ENCODE measurements at places on chromosomes 6 and 20.

DNA sequence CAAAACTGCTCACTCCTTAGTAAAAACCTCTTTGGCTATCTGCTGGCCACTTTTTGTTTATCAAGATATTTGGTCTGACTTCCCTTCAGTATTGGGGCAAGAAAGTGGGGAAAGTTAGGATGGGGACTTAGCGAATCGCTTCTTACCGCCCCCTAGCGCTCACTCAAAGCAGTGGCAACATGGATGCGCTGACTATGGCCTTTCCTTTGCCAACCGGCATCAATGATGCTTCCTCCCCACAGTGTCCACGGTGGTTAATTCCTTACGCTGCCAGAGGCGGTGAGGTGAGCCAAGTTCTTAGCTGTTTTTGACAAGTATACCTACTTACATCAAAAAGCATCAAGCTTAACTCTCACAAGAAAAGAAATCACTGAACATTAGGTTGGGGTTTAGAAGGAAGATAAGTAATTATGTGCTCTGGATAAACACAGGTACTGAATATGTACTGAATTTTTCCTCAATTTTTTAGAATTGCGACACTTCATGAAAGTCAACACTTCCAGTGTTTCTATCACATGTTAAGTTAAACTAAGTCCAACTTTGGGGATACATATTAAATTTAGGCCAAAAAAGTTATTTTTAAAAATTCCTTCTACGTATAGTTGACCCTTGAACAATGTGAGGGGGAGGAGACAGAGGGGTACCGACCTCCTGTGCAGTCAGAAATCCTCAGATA is 86.7 kb downstream of the GMDS start:
- no peak for DNase-seq

- DNase-seq, result no peak
These were observed 61.9 kb downstream of the ECT2L start for GRCh38 chr6:138857775-138858174.

GRCh38 chr6:41625442-41625841 is 12.8 kb upstream of the MDFI start:
- no peak for DNase-seq

GRCh38 chr6:31750411-31751022 is 10.7 kb downstream of the MSH5 start:
- no peak for DNase-seq

- DNase-seq, result peak; percentile 44
These were observed at the start of gene TAB2 for GRCh38 chr6:149317644-149318571. TAB2 (plus strand) TSS chr6:149317712; CDS start chr6:149369998, 52,286 bp downstream.

GRCh38 chr20:44572551-44573500 is 9.6 kb upstream of the PKIG start:
- DNase-seq, result no peak

DNA sequence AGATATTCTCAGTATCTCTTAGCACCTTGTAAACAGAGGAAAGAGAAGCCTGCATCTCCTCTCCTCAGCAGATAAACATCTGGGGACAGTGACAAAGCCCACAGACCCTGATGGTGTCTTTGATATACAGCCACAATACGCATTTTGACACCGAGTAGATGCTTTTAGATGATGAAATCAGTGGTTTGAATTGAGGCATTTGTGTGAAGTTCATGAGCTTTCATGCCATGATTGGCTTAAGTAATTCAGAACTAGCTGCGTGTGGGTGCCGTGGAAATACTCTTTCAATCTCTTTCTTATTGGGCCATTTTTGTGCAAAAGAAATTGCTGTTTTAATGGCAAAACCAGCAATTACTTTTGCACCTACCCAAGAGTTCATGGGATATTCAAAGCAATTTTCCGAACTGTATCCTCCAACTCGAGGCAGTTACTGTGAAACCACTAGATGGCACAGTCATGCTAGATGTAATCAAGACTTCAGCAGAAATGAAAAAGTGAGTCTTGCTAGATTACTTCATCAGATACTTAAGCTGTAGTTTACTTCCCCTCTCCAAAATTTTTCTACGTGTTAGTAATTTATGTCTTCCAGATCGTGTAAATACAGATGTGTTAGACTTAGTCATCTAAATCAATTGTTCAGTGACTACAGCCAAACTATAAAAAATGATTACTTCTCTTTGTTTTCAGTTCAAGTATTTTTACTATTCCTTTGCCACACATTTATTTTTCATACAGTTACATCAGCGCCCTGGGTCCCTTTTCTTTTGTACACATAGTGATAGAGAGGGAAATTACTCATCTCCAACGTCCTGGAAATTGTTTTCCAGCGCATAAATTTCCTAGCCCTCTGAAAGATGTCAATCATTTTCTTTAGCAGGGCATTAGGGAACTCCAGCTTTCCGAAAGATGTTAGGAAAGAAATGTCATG is 49.4 kb downstream of the IYD start:
- DNase-seq, result no peak

- DNase-seq, result peak; percentile 21
These were observed 37.0 kb downstream of the SYTL3 start for GRCh38 chr6:158686791-158687381.

GRCh38 chr6:14593286-14593685 is 475.7 kb downstream of the CD83 start:
- no peak for DNase-seq

DNA sequence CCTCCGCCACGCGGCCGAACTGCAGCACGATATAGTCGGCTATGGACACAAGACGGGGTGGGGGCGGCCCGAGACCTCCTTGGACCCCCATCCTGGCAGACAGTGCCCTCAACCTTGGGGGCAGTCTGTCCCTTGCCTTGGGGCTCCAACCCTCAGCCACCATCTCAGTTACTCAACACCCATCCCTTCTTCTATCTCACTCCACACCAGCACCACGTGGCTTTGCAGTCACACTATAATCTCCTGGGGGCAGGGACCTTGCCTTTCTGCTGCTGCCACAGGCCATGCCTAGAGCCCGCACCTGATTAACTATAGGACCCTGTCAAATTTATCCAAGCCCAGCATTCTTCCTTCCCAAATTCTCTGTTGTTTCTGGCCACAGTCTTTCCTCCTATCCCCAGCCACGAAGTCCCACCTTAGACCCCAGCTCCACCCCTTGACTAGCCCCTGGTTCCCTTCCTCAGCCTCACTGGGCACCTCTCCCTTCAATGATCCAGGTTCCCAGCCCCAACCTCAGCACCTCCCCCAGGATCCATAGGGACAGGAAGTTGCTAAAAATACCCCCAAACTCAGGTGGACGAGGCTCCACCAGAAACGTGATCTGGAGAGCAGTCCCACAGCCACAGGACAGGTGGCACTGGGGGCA is 1.7 kb upstream of the TEAD3 start:
- DNase-seq, result no peak

DNA sequence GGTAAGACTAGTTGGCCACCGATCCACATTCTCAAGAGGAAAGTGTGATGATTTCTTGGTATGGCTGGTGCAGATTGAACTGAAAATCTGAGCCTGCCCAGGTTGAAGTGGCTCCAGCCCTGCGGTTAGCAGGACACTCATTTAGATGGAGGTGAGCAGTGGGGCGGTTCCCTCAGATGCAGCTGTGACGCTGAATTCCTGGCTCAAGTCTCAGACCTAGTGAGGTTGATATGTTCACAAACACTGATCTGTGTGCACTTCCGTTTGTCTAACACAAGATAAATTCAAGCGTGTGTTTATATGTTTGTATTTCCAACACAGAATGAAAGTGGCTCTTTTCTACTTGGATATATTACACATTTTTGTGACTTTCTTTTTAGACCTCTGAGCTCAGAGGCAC is 83.4 kb upstream of the FRMD1 start:
- no peak for DNase-seq

DNA sequence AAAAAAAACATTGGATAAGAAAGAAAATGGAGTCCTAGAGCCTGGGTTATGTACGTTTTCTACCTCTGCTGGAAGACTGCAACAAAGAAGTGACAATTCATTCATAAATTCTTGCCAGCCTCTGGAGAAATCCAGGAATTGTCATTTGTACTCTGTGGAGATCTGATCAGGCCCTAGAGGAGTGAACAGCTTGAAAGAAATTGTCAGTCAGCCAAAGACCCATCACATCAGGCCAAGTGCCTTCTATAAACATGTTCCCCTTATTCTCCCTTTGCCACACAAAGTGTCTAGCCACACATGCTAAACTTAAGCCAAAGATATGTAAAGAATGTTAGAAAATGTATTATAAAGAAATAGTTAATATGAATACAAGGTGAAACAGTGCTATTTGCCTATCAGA is 152.4 kb downstream of the ADAT2 start:
- no peak for DNase-seq

DNA sequence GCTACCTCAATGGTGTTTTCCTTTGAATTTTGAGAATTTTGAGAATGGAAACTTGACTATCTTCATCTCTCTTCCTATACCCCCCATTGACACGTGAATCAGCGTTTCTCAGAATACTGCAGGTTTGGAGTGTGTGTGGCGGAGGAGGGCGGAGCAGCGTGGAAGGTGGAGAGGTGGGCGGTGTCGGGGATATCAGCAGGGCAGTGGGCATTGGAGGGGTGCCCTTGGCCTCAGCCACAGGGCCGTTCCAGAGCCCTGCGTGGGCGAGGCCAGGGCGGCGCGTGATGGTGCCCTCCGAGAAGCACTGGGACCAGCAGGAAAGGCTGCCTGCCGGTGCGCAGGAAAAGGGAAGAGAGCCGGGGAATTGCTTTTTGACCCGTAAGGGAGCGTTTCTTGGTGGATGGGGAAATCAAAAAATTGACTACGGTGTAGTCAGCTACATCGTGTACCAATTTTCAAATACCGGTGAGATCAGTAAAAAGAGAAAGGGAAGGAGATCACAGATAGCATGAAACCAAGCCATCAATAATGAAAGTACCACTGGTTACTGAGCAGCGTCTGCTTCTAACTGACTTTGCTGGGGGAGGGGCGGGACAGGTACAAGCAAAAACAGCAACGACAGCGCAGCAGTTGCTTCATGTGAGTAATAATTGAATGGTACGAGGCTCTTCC is 82.7 kb upstream of the DUSP22 start:
- DNase-seq, result no peak

DNA sequence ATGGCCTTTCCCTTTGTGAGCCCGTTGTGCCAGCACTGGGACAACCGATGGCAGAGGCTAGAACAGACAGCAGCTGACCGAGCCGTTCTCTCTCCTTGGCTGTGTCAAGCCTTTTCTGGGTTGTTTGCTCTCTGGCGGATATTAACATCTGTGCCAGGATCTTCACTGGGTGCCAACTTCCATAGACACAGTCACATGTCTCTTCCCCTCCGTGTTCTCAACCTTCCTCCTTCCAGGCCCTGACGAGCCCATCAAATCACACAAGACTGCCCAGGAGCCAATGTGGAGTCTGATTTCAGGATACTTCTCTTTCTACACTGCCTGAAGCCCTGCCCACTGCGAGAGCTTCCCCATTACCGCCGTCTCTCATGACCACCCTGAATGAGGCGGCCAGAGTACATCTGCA is 111.0 kb upstream of the RALGAPA2 start:
- DNase-seq, result no peak

- no peak for DNase-seq
These were observed 47.2 kb downstream of the CTNNBL1 start for GRCh38 chr20:37741055-37741454.

GRCh38 chr6:53056273-53056672 is 8.9 kb upstream of the FBXO9 start:
- DNase-seq, result no peak

DNA sequence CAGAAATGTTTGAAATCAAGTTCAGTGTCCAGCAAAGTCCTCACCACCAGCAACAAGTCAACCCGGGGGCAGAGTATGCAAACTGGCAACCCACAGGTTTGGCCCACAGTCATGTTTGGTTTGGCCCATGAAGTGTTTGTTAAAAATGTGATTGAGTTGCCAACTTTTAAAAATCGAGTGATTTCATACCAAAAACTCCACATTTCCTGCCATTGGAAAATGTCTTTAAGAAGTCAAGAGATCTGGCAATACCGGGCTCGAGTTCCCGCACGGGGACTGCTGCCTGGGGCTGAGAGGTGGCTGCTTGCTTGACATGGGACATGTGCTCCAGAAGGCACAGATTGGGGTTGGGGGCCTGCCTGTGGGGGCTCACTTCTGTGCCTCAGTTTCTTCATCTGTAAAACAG is 36.1 kb downstream of the PREX1 start:
- DNase-seq, result no peak

GRCh38 chr6:109125504-109125903 is 30.2 kb downstream of the CEP57L1 start:
- DNase-seq, result no peak

- DNase-seq, result no peak
These were observed 42.3 kb downstream of the IL20RA start for GRCh38 chr6:137002505-137002904.

DNA sequence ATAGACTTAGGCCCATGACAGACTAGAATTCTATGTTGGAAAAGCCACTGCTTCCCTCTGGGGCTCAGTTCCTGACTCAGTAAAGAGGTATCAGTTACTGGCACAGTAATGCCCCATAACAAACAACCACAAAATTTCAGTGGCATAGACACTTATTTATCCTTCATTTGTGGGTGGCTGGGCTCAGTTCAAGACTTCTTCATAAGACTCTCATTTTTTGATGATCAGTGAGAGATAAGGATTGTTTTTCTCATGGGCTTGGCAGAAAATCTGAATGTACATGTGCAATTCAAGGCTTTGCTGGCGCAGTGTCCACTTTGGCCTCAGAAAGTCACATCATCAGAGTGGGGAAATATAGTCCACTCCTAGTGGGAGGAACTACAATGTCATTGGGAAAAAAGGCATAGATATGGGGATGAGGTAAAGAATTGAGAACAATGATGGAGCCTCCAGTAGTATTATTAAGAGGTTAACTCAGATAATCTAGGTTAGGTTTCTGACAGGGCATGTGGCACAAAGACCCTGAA is 384.6 kb upstream of the FLRT3 start:
- no peak for DNase-seq

GRCh38 chr20:48336597-48336996 is 491.2 kb downstream of the PREX1 start:
- DNase-seq, result no peak

DNA sequence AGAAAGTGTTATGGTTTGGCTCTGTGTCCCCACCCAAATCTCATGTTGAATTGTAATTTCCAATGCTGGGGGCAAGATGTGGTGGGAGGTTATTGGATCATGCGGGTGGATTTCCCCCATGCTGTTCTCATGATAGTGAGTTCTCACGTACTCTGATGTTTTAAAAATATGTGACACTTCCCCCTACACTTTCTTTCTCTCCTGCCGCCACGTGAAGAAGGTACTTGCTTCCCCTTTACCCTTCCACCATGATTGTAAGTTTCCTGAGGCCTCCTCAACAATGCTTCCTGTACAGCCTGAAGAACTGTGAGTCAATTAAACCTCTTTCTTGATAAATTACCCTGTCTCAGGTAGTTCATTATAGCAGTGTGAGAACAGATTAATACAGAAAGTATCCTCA is 150.8 kb downstream of the TMEM200A start:
- no peak for DNase-seq

DNA sequence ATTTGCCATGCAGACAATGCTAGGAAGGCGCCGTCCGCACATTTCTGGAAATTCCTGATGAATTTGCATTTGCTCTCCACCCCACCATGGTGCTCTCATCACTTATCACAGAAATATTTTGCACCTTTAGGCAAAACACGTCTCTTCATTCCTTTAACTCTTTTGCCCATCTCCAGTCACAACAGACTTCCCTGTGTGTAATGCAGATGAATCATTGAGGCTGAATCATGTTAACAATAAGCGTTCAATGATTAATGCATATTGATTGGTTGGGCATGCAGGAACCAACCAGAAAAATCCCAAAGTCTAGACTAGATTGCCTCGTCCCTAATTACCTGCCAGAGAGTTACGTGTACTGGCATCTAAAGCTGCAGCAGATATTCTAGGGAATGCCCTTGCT is 80.0 kb upstream of the ATXN1 start:
- DNase-seq, result no peak

GRCh38 chr6:44062771-44063560 is 64.3 kb downstream of the MRPL14 start:
- DNase-seq, result no peak
